Activated T-cell treated with anti-CD3 and anti-CD28 coated beads, Interleukin-2, amount 50 U/mL, for 24 hours (primary cell): ENCODE measurements at places on chromosomes 7 and 10.

DNA sequence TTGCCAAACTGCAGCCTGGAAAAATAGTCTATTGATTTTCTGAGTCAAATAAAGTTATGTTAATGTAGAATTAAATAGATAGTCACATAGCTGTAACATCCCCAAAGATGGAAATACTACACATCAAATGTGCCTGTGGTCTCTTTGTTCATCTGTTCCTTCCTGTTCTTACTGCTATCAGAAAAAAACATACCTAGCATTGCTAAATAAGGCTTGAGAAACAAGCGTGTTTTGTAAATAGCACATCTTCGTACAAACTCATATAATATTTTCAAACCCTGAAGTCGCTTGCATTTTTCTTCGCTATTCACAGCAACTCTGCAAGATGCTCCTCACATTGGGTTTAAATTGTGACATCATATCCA lies 116.1 kb downstream of the KLF6 start:
- peak overlapping the region; percentile 91 for H3K27ac ChIP-seq
- H3K27me3 ChIP-seq: no peaks in the 10 kb centered on the region
- peak overlapping the region; percentile 75 for H3K4me3 ChIP-seq
- no peak for DNase-seq
- peaks cover 42% of the 10 kb centered on the region for H3K4me1 ChIP-seq

GRCh38 chr7:94394437-94395140 lies at the start of gene COL1A2:
Gene COL1A2, plus strand, starts transcription at chr7:94394895. Its CDS starts 137 bp downstream, at chr7:94395032.
- peaks cover 28% of the 10 kb centered on the region for H3K27me3 ChIP-seq
- peak within 1 kb of the TSS; percentile 45 for H3K4me3 ChIP-seq
- no peak within 1 kb of the TSS for H3K27ac ChIP-seq
- H3K4me1 ChIP-seq: peaks cover 24% of the 10 kb centered on the region

DNA sequence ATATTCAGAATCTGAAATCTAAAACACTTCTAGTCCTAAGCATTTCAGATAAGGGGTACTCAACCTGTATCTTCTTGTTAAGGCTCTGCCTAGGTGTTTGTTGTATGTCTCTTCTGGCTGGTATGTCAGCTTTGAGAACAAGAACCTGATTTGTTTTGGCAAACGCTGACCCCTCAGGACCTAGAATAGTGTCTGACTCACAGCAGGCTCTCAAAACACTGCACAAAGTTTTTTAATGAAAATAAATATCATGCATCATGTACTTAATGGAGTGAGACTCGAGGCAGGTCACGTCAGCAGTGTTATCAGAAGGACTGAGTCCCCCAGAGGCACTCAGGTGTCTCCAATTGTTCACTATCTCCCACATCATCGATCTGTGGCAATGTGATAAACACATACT lies 99.1 kb downstream of the GLI3 start:
- no peaks in the 10 kb centered on the region for H3K4me1 ChIP-seq
- DNase-seq: no peak
- H3K27ac ChIP-seq: no peak overlapping the region

DNA sequence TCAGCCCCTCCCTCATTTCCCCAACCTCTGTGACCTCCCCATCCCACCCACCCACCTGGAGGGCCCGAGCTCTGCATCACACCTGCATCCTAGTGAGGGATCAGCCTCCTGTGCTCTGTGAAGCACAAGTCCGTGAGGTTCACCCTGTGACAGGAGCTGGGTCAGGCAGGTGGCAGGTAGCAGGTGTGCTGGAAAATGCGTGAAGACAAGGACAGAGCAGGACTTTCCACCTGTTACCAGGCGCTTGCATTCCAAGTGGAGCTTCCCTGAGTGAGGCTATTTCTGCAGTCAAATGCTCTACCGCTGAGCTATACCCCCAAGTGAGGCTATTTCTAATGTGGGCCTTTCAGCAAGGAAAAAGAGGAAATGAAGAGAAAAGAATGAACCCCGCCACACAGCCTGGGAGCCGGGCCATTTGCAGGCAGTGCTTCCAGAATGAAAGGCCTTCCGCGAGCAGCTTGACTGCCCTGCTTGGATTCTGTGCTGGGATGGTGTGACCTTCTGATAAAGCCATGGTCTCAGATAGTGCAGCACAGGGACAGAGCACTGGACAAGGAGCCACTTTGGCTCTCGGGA lies 13.3 kb upstream of the CPXM2 start:
- peaks cover 39% of the 10 kb centered on the region for H3K27me3 ChIP-seq
- no peak for DNase-seq
- H3K4me3 ChIP-seq: no peak overlapping the region
- no peak overlapping the region for H3K27ac ChIP-seq
- no peaks in the 10 kb centered on the region for H3K36me3 ChIP-seq
- no peaks in the 10 kb centered on the region for H3K4me1 ChIP-seq

DNA sequence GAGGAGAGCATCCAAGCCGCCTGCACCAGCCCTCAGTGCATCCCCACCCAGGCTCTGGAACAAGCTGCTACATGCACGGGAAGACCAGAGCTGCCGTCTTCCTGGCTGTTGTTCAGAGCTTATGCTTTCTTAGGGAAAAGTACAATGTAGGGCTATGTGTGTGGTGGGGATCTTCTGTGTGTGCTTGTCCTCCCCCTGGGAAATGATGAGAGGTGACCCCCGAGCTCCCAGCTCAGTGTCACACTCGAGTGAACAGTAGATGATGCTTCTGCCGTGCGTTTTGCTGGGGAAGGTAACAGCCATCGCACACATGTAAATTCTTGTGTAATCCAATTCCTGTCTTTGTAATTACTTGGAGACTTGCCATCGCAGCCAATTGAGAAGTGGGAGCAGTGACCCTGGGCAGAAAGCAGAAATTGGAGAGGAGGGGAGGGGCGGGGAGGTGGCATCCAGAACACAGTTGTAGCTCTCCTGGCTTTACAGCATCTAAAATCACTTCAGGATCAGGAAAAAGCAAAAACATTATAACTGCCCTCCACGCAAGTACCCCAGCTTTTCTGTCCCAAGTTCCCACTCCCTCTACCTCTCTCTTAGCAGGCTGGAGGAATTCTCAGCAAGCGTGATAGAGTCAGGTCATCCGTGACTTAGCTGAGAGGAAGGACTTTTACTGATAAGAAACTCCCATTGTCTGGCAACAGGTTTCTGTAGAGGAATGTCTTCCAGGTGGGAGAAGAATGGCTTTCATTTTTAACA lies 149.6 kb downstream of the TCF7L2 start:
- H3K27ac ChIP-seq: no peak overlapping the region
- no peaks in the 10 kb centered on the region for H3K36me3 ChIP-seq
- DNase-seq: no peak

- no peak overlapping the region for H3K27ac ChIP-seq
- peaks cover 34% of the 10 kb centered on the region for H3K27me3 ChIP-seq
- H3K4me3 ChIP-seq: no peak overlapping the region
- no peak for DNase-seq
- no peaks in the 10 kb centered on the region for H3K4me1 ChIP-seq
Measured at GRCh38 chr10:75288140-75288711, 52.5 kb upstream of the COMTD1 start.

DNA sequence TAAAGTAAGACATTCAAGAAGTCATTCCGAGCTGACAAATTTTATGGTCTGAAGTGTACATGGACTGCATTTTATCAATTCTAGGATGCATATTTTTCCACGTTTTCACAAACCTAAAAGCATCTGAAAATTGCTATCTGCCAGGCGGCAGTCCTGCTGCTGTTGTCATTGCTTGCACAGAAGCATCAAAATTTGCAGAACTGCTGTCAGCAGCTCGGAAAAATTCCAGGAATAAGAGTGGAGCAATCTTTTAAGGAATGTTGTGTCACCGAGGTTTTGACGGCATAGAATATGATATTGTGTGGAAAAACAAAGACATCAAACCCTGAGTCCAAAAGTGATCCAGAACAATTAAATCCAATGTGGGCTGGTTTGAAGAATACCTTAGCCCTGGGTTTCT lies 61.4 kb downstream of the CHCHD3 start:
- no peaks in the 10 kb centered on the region for H3K27me3 ChIP-seq
- no peak for DNase-seq
- H3K27ac ChIP-seq: no peak overlapping the region
- peaks cover 4% of the 10 kb centered on the region for H3K4me1 ChIP-seq
- H3K4me3 ChIP-seq: no peak overlapping the region

DNA sequence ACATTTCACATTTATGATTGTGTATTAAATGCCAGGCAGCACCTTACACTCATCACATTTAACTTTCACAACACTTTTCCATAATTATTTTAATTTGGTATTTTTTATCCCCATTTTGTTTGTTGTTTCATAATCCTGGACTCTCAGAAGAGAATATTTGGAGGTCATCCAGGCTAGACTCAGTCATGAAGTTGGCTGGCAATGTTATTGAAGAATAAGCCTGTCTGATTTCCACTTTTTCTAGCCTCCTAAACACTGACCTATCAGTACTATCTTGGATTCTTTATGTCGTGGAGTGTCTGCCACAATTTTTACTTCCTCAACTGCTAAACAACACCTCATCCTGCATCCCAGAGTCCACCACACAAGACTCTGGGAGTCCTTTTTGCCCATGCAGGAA lies 372.3 kb upstream of the NRP1 start:
- no peak overlapping the region for H3K27ac ChIP-seq
- no peak overlapping the region for H3K4me3 ChIP-seq
- no peaks in the 10 kb centered on the region for H3K36me3 ChIP-seq
- H3K4me1 ChIP-seq: no peaks in the 10 kb centered on the region
- DNase-seq: no peak

DNA sequence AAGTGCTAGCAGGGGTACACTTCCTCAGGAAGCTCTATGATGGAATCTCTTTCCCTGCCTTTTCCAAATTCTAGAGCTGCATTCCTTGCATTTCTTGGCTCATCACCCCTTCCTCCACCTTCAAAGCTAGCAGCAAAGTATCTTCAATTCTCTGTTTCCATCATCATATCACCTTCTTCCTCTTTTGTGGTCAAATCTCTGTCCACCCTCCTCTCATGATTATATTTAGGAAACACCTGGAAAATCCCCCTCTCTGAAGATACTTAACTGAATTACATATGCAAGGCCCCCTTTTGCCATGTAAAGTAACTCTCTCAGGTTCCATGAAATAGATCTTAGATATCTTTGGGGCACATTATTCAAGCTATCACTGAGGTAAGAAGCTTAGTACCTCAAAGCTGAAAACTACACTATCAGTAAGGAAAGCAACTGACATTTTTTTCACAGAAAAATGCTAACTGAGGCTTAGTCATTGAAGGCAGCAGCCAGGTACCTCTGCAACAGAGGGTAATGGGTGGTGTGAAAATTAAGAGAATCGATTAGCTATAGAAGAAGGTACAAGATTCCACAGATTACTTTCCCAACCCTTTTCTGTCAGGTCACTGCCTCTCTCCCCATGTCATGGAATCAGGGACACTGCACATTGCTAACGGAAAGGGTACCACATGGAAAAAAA lies 197.3 kb downstream of the MACC1 start:
- no peak overlapping the region for H3K27ac ChIP-seq
- no peak overlapping the region for H3K4me3 ChIP-seq
- H3K36me3 ChIP-seq: no peaks in the 10 kb centered on the region
- H3K27me3 ChIP-seq: no peaks in the 10 kb centered on the region
- no peak for DNase-seq
- H3K4me1 ChIP-seq: no peaks in the 10 kb centered on the region

DNA sequence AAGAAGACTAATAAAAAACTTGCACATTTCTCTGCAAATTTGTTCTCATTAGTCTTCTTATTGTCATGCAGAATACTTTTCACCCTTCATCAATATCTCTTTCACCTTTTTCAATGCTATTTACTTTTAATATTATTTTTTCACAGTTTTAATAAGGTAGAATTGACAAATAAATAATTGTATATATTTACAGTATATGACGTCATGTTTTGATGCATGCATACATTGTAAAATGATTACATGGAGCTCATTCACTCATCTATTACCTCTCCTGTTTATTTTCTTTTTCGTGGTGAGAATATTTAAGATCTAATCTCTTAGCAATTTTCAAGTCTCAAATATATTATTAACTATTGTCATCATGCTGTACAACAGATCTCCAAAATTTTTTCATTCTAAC lies 658.2 kb upstream of the MKI67 start:
- H3K27ac ChIP-seq: no peak overlapping the region
- no peaks in the 10 kb centered on the region for H3K36me3 ChIP-seq
- no peaks in the 10 kb centered on the region for H3K4me1 ChIP-seq
- H3K27me3 ChIP-seq: peaks cover 6% of the 10 kb centered on the region

GRCh38 chr10:5411941-5412276 lies 448 bp upstream of the NET1 start:
- no peak for DNase-seq
- H3K4me3 ChIP-seq: no peak overlapping the region
- peaks cover 26% of the 10 kb centered on the region for H3K27me3 ChIP-seq
- peaks cover 5% of the 10 kb centered on the region for H3K4me1 ChIP-seq
- H3K27ac ChIP-seq: peak overlapping the region; percentile 76

- H3K27ac ChIP-seq: no peak overlapping the region
- no peak for DNase-seq
Measured at GRCh38 chr10:127919418-127920271, 12.7 kb downstream of the PTPRE start.

DNA sequence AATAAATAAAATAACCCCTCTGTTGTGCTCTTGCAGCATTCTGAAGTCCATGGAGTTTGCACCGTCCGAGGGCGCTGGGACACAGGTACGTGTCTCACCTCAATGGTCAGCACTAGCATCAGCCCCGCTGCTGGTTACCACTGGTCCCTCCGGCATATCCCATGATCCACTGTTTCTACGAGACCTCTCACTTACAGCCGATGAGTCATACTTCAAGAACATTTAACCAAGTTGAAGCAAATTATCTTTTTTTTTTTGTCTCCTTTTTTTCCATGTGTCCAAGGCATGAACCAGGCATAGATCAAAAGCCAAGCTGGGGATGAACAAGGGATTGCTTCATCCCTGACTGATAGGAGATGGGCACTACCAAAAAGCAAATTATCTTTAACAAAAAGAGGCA lies 92.9 kb upstream of the SH2B2 start:
- H3K36me3 ChIP-seq: peaks cover 80% of the 10 kb centered on the region
- H3K4me1 ChIP-seq: no peaks in the 10 kb centered on the region
- DNase-seq: no peak
- no peak overlapping the region for H3K27ac ChIP-seq
- no peak overlapping the region for H3K4me3 ChIP-seq

- H3K27ac ChIP-seq: no peak overlapping the region
- no peak for DNase-seq
- no peaks in the 10 kb centered on the region for H3K4me1 ChIP-seq
- no peaks in the 10 kb centered on the region for H3K27me3 ChIP-seq
Measured at GRCh38 chr10:100553929-100554328, 18.2 kb downstream of the HIF1AN start.

- no peaks in the 10 kb centered on the region for H3K27me3 ChIP-seq
- no peak overlapping the region for H3K4me3 ChIP-seq
- H3K27ac ChIP-seq: no peak overlapping the region
- no peak for DNase-seq
- H3K4me1 ChIP-seq: no peaks in the 10 kb centered on the region
- no peaks in the 10 kb centered on the region for H3K36me3 ChIP-seq
Measured at GRCh38 chr7:83271212-83272099, 108.8 kb upstream of the PCLO start.

DNA sequence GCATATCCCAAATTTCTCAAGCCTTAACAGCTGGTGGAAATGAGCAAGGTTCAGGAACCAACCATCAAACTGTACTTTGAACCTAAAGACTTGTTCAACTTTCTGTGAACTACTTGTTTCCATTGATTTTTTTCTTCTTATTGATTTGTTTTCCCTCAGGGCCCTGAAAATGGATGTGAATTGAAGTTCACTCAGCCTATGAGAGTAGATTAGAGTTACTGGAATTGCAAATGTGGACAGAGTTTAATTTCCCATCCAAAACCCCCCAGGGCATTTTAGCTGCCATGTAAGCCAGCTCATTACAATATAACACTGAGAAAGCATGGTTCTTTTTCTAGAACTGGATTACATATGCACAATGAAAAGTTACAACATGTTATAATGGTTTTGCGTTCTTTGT lies 1105.7 kb downstream of the REEP3 start:
- no peak for DNase-seq
- H3K36me3 ChIP-seq: no peaks in the 10 kb centered on the region
- H3K27ac ChIP-seq: no peak overlapping the region
- no peaks in the 10 kb centered on the region for H3K27me3 ChIP-seq
- H3K4me3 ChIP-seq: no peak overlapping the region
- H3K4me1 ChIP-seq: no peaks in the 10 kb centered on the region
